ENCODE measurements at places on chromosomes 5 and 9. TPM values are rescaled to one million over a fixed set of nuclear protein-coding genes. Genes with fewer than 3 reads are reported as not detected.

GRCh38 chr5:138911441-138911840, 36.3 kb upstream of the LRRTM2 start:
- DNase-seq = no peak

TAF11L14 gene
- not detected for total RNA-seq

GRCh38 chr5:8098081-8098480, 229.1 kb downstream of the MTRR start:
- DNase-seq = no peak

GRCh38 chr9:83287021-83287420, 224.1 kb upstream of the RASEF start:
- no peak for DNase-seq

All from glomerular endothelial cell (primary cell).